ENCODE measurements at places on chromosomes 13 and 19.

DNA sequence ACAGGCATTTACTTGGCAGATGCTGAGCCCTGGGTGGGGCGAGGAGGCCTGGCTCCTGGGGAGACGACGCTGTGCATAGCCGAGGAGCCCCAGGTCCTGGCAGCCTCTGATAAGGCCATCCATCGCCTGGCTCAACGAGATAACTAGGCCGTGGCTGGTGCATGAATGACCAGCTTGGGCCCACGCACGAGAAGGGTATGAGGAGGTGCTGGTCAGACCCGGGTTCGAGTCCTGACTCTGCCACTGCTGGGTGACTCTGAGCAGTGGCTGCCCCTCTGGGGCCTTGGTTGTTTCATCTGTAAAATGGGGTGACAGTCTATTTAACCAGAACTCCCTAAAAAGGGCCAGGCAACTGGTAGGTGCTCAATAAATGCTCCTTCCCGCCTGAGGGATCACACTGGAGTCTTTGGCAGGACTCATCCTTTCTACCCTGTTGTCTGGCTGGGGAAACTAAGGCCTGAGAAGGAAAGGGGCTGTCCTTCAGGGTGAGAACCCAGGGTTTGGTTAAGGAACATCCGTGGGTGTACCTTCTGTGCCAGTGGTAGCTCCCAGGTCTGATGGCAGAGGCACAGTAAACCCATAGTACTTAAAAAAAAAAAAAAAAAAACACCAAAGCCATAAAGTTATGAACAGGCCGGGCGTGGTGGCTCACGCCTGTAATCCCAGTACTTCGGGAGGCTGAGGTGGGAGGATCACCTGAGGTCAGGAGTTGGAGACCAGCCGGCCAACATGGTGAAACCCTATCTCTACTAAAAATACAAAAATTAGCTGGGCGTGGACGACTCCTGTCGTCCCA is 8.1 kb upstream of the ARRDC2 start:
- DNase-seq, result no peak

GRCh38 chr19:7007859-7008258 is 13.4 kb downstream of the MBD3L2B start:
- no peak for DNase-seq

GRCh38 chr13:57918913-57919312 is 287.4 kb downstream of the PCDH17 start:
- DNase-seq, result no peak

GRCh38 chr19:46213156-46213555 is 16.4 kb upstream of the IGFL1 start:
- no peak for DNase-seq

DNA sequence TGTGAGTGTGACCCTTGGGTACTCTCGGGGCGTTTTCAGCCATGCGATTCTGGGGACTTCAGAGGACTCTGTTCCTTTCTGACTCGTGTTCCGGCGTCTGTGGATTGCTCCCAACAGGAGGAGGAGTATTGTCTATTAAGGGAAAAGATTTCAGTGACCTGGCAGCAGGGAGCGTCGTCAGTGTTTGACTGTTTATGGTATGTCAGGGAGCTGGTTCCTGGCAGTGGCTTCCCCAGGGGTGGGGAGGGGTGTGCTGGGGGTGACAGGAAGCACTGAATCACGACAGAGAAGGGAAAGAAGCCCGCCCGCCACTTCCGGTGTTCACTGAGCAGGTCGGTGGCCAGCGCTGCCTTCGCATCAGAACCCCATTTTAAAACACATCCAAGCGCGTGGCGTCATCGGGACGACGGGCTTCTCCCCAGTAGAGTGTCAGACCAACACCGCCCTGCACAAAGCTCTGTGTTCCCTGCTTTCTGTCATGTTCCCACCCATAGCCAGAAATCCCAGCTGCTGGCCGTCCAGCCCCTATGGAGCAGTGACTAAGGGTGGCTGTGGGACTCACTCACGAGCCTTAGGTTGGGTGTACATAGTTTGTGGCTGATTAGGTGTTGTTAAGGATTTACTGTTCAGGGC is 33.8 kb downstream of the COL4A2 start:
- DNase-seq, result peak; percentile 60

DNA sequence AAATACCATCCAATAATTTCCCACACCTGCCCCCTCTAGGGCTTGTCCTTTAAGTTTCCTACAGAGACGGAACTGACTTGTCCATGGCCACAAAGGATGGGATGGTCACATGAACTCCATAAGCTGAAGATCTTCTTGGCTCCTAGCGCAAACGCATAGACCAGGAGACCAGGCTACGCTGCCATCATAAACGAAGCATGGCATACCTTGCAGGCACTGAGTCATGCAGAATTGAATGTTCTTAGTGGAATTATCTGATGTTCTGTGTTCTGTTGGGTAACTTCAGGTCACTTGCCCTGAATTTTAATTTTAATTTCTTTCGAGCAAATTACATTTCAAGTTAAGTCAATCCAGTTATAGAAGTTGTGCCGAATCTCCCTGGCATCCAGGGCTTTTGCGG is 96.4 kb upstream of the STARD13 start:
- DNase-seq, result no peak
